H7 (cell line): ENCODE measurements at places on chromosomes 1 and 21. TPM values are rescaled to one million over a fixed set of nuclear protein-coding genes. Genes with fewer than 3 reads are reported as not detected.

The COL6A2 gene
- 127 and 143 TPM in 2 replicates for total RNA-seq

The C8A gene
- not detected in 2 replicates for total RNA-seq

The CRB1 gene
- total RNA-seq = not detected in 2 replicates

The RGSL1 gene
- not detected in 2 replicates for total RNA-seq

GRCh38 chr1:66751160-66751559, 1.1 kb upstream of the DYNLT5 start:
- no peak for DNase-seq

DNA sequence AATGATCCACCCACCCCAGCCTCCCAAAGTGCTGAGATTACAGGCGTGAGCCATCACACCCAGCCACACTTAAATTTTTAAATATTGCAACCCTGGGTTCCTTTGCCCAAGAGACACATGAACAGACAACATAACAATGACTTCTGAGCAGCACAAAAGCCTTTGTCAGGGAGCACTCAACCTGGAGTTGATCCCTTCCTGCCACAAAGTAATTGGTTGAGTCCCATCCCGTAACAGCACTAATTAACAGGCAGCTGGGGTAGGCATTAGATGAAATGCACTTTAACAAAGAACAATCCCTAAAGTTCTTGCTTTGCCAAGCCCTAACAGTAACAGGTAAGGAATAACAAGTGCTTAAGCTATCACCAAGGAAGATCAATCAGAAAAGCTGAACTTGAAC, 5.9 kb upstream of the BCAR3 start:
- no peak for DNase-seq

DNA sequence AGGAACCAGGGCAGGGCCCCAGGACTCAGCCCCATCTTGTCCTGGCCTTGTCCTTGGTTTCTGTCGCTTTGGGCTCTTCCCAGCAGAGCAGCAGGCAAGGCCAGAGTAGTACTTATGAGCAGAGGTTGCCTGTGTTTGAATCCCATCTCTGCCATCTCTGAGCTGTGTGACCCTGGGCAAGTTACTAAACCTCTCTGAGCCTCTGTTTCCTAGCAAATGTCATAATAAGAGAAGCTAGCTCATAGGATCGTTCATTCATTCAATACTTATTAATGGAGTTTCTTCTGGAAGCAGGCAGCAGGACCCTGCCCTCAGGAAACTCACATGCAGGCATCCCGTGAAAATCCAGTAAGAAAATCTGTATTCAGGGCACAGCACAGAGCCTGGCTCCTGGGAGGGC, 84.3 kb downstream of the FBXO2 start:
- DNase-seq = no peak

- DNase-seq = peak; percentile 67
These were observed 553 bp upstream of the STMN1 start for GRCh38 chr1:25906644-25907300.

- DNase-seq = no peak
These were observed 580.7 kb upstream of the ADGRL4 start for GRCh38 chr1:79587229-79587628.

GRCh38 chr1:91783423-91784170, 102.4 kb downstream of the TGFBR3 start:
- DNase-seq = no peak

- DNase-seq = peak; percentile 70
These were observed 31.0 kb downstream of the TMCC2 start for GRCh38 chr1:205258719-205259118.

GRCh38 chr1:167669209-167670124, 39.4 kb downstream of the RCSD1 start:
- DNase-seq = no peak

- DNase-seq = peak; percentile 97
These were observed 70.4 kb upstream of the TARDBP start for GRCh38 chr1:10941891-10942541.

DNA sequence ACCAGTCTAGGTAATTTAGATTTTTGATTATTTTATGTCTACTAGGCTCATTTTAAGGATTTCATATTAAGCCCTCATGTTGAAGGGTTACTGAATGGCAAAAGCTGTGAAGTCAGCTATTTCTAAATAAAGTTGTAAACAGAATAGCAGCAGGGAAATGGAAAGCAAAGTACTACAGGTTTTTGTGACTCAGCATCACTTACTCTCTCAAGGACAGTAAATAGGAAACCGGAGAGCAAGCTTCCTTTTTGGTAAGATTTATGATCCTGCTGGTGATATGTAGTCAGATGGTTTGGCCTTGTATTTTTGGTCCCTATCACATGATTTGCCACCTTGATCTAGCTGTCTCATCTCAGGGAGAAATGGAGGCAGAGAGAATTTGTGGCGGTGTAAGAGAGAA, 226.0 kb downstream of the RPS6KC1 start:
- DNase-seq = no peak

GRCh38 chr1:94255476-94255875, 18.1 kb upstream of the ARHGAP29 start:
- DNase-seq = no peak
